ENCODE measurements at places on chromosomes 3 and 15.

DNA sequence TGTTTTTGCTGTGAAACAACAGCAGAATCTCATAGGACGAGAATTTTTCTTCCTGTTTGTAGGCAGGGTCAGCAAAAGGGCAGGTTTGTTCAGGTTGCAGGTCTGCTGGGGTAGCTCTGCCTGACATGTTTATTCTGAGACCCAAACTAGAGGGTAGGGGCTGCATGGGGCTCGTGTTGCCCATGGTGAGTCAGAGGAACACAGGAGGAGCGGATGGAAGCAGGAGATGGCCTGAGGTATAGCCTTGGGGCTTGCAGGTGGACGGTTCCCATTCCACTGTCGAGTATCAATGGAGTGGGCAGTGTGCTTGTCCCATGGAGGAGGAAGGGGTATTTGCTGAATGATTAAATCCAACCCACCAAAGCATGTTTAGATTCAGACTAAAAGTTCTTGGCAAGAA, 138.9 kb downstream of the APBA2 start:
- DNase-seq = no peak

DNA sequence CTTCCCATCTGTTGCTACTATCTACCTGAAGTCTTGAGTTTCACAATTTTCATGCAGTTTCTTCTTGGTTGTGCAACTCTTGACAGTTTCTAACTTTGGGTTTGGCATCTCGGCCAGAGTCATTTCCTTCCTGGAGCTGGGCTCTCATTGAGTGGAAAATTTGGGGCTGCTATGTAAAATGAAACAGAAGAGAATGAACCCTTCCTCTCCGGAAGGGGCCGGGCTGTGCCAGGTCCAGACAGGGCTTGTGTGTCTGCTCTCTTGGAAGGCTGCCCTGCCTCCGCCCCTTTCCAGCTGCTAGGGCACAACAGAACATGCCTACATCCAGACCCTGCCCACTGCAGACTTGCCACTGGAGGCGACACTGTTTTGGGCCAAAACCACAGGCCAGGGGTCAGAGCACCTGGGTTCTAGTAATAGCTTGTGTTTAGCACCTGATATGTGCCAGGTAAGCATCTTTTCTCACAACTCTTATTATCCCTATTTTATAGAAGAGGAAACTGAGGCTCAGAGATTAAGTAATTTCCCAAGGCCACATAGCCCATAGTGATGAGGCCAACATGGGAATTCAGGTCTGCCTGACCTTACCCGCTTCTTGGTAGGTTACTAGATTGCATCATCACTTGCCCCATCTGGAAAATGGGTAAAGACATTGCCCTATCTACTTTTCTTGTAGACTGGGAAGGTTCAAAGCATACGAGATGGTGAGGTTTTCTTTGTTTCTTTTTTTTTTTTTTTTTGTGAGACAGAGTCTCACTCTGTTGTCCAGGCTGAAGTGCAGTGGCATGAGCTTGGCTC, 25.0 kb downstream of the IRAK2 start:
- peak; percentile 95 for DNase-seq

DNA sequence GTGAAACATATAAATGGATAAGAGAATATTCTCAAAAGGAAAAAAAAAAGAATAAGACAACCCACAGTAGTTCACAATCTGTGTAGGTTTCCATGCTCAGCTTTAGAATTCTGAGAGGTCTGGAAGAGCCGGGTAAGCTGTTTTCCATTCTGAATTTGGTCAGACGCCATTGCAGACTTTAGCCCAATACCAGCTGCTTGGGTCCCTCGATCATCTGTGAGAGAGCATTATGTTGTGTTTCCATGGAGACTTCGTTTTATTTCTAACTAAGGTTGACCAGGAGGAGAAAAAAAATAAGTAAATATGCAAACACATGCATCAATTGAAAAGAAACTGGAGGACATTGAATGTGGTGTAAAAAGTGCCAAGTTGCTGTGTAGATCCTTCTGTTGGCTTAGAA, 25.5 kb downstream of the KCNAB1 start:
- DNase-seq = no peak

GRCh38 chr15:58639992-58640391, 109.5 kb downstream of the ADAM10 start:
- DNase-seq = no peak

DNA sequence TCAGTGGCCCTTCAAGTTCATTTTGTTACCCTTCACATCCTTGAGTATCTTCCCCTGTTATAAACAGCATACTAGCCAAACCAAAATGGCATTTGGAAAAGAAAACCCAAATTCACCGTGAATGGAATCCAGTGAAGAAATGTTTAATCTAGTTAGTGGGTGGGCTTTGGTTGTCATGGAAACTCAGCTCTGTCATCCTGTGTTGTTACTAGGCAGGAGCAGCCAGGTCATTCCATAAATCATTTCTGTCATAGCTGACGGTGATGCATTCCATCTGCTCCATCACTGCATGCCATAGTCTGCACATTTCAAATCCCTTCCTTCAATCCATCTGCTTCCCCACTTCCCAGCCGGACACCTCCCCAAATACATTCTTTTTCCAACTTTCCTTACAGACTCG, 140.4 kb upstream of the CGNL1 start:
- DNase-seq = peak; percentile 10

- peak; percentile 84 for DNase-seq
These were observed 78.2 kb downstream of the CMSS1 start for GRCh38 chr3:99895703-99896441.

GRCh38 chr15:34853001-34853758, 57.8 kb upstream of the ACTC1 start:
- DNase-seq = no peak

GRCh38 chr3:170848292-170848917, 21.6 kb downstream of the RPL22L1 start:
- no peak for DNase-seq
